SJSA1 (cell line): ENCODE measurements at places on chromosomes 1 and 21.
A peak's percentile ranks its signal among the peaks of the same experiment; 100 is the strongest.

DNA sequence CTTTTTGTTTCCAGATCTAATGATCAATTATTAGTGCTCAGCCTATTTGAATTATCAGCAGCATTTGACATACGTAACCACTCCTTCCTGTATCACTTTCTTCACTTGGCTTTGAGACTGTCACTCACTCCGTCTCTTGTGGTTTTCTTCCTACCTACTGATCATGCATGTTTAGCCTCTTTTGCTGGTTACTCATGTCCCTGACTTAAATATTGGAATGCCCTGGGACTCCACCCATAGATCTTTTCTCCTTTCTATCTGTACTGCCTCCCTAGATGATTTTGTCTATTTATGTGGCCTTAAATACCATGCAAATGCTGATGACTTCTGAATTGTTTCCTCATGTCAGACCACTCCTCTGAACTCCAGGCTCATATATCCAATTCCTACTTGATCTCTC lies 57.7 kb upstream of the PDE4B start:
- no peaks in the 10 kb centered on the region for H3K4me1 ChIP-seq
- no peak for DNase-seq
- H3K27me3 ChIP-seq, result no peaks in the 10 kb centered on the region
- no peak overlapping the region for H3K27ac ChIP-seq
- H3K4me3 ChIP-seq, result no peak overlapping the region

- H3K27ac ChIP-seq, result no peak overlapping the region
- no peaks in the 10 kb centered on the region for H3K27me3 ChIP-seq
- H3K4me3 ChIP-seq, result no peak overlapping the region
- DNase-seq, result peak; percentile 63
Observed at GRCh38 chr1:99180343-99180808, 83.9 kb upstream of the PLPPR4 start.

DNA sequence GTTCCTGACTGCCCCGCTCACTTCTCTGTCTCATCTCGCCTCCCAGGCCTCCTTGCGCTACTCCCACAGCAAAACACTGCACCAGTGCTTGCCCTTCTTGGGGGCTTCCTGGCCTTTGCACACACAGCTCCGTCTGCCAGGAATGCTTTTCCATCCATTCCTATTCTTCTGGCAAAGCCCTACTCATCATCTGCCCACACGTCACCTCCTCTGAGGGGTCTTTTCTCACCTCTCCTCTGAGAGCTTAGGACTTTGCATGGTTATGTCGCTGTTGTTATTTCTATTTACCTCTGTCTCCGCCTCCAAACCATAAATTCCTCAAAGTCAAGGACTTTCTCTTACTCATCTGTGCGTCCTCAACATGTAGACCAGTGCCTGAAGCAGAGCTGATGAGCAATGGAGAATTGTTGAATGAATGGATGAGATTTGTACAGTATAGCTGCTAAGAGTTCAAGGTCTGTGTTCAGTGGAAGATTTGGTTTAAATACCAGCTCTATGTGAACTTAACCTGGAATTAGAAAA lies 26.4 kb upstream of the BTG2 start:
- no peak overlapping the region for H3K27ac ChIP-seq
- H3K4me3 ChIP-seq, result 0 out of 2 replicates have a peak overlapping the region, but pooled peaks have one; percentile 3
- no peaks in the 10 kb centered on the region for H3K27me3 ChIP-seq
- H3K4me1 ChIP-seq, result peaks cover 14% of the 10 kb centered on the region
- peak; percentile 29 for DNase-seq

DNA sequence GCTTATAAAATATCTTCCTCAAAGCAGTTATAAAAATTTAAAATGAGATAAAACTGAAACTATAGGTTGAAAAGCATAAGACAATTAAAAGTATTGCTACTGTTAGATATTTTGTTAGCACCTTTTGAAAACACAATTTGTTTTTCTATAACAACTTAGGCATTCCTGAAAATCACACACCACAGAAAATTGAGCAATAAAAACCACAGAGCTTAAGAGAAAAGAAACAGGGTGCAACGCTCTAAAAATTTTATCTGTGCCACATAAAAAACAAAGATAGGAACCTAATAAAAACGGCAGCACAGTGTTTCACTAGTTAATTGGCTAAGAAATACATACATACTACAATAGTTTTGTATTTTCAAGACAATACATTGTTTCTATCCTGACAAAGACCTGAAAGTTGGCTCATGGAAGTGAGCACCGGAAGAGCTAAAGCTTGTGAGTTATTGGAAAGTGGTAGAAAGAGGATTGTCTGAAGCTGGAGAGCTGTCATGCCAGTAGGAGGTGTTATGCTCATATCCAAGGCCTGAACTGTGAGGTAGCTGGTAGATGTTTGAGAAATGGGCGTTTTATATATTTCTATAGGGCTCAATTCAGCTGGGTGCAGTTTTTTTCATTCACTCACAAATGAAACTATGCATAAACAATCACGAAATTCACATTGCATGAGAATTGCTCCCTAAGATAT lies 45.8 kb downstream of the RGS7 start:
- no peaks in the 10 kb centered on the region for H3K4me1 ChIP-seq
- no peaks in the 10 kb centered on the region for H3K36me3 ChIP-seq
- no peak overlapping the region for H3K4me3 ChIP-seq
- no peak overlapping the region for H3K27ac ChIP-seq

- no peaks in the 10 kb centered on the region for H3K27me3 ChIP-seq
- H3K4me3 ChIP-seq, result no peak overlapping the region
- H3K36me3 ChIP-seq, result peaks cover 4% of the 10 kb centered on the region
- peaks cover 15% of the 10 kb centered on the region for H3K4me1 ChIP-seq
- DNase-seq, result no peak
Observed at GRCh38 chr1:167761400-167761799, 39.6 kb downstream of the MPZL1 start.

DNA sequence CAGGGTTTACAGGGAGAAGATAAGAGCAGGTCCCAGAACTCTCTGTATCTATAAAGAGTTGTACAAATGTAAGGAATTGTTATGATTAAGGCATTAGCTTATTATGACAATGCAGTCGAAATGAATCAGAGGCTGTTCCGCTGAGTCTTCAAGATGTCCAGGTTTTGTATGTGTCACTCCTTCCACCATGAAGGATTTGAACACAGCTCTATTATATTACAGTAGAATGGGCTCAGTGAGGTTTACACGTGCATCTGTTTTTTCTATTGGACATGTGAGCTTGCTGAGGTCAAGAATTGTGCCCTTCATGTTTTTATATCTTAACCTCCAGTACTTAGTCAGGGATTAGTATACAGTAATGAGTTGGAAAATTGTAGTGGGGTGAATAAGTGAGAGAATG lies 86.3 kb downstream of the MPZL1 start:
- H3K27ac ChIP-seq, result no peak overlapping the region
- H3K4me3 ChIP-seq, result no peak overlapping the region
- no peaks in the 10 kb centered on the region for H3K27me3 ChIP-seq
- no peaks in the 10 kb centered on the region for H3K36me3 ChIP-seq
- H3K4me1 ChIP-seq, result peaks cover 18% of the 10 kb centered on the region
- no peak for DNase-seq
